ENCODE measurements at places on chromosomes 6 and 20. TPM values are rescaled to one million over a fixed set of nuclear protein-coding genes. Genes with fewer than 3 reads are reported as not detected.

Gene HLA-DRB5
- 2.1 TPM for total RNA-seq

DNA sequence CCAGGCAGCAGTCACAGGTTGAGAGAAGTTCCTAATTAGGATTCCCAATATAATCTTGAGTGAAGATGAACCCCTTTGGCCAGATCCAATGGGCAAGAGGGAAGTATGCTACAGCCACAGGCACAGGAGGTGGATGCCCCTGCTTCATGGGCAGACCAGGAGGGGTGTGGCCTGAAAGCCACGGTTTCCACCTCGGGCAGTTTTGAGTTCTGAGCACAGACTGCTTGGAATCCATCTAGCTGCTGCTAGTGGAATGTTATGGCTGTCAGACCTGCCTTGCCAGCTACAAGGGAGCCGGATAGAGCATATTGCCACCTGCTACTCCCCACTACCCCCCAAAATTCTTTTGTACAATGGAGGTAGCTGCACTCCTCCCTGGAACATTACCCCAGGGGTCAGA is 672.9 kb downstream of the HACE1 start:
- DNase-seq, result no peak

Gene PDE7B
- 3.4 TPM for total RNA-seq

Gene SYCP2
- total RNA-seq, result 0.35 TPM

Gene MAS1
- total RNA-seq, result not detected

- peak; percentile 64 for DNase-seq
Measured at GRCh38 chr6:37050045-37050853, 44.8 kb downstream of the FGD2 start.

DNA sequence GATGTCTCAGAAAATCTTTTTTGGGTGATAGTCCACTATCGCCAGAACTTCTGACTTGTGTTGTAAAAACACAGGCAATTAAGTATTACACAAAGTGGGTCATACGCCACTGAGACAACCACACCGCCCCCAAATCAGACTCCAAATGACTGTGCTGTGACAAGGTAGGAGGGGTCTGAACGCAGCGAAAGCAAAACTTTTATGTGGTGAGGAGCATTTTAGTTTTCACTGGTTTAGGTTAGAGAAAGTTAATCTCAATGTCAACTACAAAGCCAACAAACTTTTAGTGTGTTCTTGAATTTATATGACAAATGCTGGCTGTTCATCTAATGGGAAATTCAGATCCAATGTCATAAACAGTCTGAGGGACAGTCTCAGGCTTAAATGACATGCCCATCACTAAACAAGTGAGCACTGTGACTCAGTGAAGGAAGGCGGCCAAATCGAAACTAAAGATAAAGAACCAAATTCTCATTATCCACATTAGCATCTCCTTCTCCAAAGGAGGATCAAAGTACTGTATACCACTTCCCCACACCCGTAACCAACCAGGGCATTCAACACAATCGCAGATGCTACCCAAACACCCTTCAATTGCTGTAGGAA is 186.7 kb downstream of the GJA10 start:
- DNase-seq, result no peak

DNA sequence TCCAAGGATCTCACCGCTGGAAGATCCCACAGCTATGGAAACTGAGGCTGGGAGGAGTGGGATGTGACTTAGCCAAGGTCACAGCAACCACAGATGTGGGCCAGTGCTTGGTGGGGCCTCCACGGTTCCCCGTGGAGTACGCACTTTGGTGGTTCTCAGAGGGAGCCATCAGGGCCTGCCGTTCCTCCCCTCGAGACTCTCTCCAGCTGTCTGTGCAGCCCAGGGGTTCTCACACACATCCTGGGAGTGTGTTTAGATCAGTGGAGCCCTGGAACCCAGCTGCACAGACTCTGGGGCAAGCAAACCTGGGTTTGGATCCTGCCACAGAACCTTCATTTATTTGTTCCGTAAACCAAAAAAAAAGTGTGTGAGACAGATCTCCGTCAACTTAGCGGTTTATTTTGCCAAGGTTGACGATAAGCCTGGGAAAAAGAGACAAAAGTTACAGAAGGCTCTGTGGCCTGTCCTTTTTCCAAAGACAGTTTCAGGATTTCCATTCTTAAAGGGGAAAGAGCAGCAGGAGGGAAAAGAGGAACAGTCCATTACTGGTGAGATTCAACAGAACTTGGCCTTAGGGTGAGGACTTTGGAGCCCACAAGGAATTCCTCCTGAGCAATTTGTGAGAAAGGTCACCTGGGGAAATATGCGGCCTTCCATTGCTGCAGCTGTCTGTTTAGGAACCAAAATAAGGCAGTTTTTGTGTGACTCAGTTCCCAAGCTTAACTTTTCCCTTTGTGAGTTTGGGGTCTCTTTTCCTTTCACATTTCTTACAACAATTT is 13.6 kb upstream of the MYMX start:
- no peak for DNase-seq

GRCh38 chr20:22744341-22745193 is 160.2 kb upstream of the FOXA2 start:
- DNase-seq, result no peak

Measured in left lobe of liver (tissue), 2 donors.